Activated CD8-positive, alpha-beta T cell treated with anti-CD3 and anti-CD28 coated beads, Interleukin-2, amount 10 ng/mL, durations not matched to agents 7 days and 5 days (primary cell): ENCODE measurements at places on chromosomes 16 and 17. TPM values are rescaled to one million over a fixed set of nuclear protein-coding genes. Genes with fewer than 3 reads are reported as not detected.

Gene TP53TG3F
- not detected for total RNA-seq

Gene PHOSPHO1
- total RNA-seq = not detected

Gene SOST
- total RNA-seq = not detected

Gene ST6GALNAC2
- total RNA-seq = not detected

Gene PERCC1
- not detected for total RNA-seq

Gene CSF3
- total RNA-seq = not detected
